Vagina (tissue), 2 donors: ENCODE measurements at places on chromosomes 16 and 17.

DNA sequence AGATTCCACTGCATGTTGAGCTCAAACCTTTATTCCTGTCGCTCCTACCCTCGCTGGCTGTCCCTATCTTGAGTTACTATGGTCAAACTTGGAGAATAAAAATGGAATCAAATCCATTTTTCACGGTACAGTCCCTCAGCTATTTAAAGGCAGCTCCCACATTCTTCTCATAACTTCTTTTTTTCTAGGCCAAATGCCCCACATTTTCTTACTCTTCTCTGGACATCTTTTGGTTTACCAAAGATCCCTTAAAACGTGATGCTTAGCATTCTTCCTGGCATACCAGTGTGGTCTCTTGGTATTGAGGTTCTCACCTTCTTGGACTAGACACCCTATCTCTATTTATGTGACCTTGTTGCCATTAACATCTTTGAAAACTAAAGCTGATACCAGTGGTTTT, 48.3 kb upstream of the MAF start:
- no peaks in the 10 kb centered on the region for H3K36me3 ChIP-seq
- no peaks in the 10 kb centered on the region for H3K27me3 ChIP-seq
- DNase-seq, result no peak
- H3K4me1 ChIP-seq, result peaks cover 39% of the 10 kb centered on the region

GRCh38 chr16:74226338-74226954, 70.2 kb upstream of the PSMD7 start:
- no peak overlapping the region for H3K27ac ChIP-seq
- no peak overlapping the region for H3K4me3 ChIP-seq
- H3K27me3 ChIP-seq, result no peaks in the 10 kb centered on the region
- no peaks in the 10 kb centered on the region for H3K4me1 ChIP-seq

- H3K27ac ChIP-seq, result no peak overlapping the region
- no peaks in the 10 kb centered on the region for H3K27me3 ChIP-seq
- H3K36me3 ChIP-seq, result no peaks in the 10 kb centered on the region
Observed at GRCh38 chr17:76546556-76547182, 6.8 kb downstream of the PRCD start.

GRCh38 chr17:2385240-2386210, 15.3 kb downstream of the MNT start:
- DNase-seq, result no peak
- H3K27ac ChIP-seq, result no peak overlapping the region
- H3K36me3 ChIP-seq, result no peaks in the 10 kb centered on the region
- no peak overlapping the region for H3K4me3 ChIP-seq
- H3K4me1 ChIP-seq, result peaks cover 25% of the 10 kb centered on the region

GRCh38 chr17:78330570-78331224, 29.2 kb downstream of the SOCS3 start:
- H3K4me1 ChIP-seq, result peaks cover 22% of the 10 kb centered on the region
- H3K27me3 ChIP-seq, result no peaks in the 10 kb centered on the region
- H3K27ac ChIP-seq, result no peak overlapping the region
- no peak overlapping the region for H3K4me3 ChIP-seq

DNA sequence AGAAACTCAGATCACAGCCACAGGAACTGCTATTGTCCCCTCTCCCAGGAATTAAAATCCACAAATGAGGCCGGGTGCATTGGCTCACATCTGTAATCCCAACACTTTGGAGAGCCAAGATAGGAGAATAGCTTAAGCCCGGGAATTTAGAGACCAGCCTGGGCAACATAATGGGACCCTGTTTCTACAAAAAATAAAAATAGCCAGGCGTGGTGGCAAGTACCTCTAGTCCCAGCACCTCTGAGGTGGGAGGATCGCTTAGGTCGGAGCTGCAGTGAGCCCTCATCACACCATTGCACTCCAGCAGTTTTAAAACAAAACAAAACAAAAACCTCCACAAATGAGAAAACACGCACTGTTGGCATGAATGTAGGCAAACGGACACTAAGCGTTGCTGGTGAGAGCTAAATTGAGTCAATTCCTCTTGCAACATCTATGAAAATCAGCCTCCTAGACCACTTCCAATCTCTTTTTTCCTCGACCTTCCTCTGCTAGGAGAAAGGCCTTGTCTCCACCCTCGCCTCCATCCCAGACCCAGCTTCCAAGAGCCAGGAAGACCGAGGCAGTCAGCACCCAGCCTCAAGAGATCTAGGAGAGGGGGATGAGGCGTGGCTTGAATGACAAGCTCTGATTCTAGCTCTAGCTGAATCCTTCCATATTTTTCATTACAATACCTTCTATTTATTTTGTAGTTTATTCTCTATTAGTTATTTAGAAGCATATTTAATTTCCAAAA, 14.8 kb downstream of the TLE7 start:
- H3K36me3 ChIP-seq, result no peaks in the 10 kb centered on the region
- H3K27me3 ChIP-seq, result peaks cover 4% of the 10 kb centered on the region
- no peak for DNase-seq

- no peaks in the 10 kb centered on the region for H3K36me3 ChIP-seq
- no peaks in the 10 kb centered on the region for H3K27me3 ChIP-seq
- no peaks in the 10 kb centered on the region for H3K4me1 ChIP-seq
Observed at GRCh38 chr17:41556931-41557330, 14.9 kb downstream of the KRT9 start.

DNA sequence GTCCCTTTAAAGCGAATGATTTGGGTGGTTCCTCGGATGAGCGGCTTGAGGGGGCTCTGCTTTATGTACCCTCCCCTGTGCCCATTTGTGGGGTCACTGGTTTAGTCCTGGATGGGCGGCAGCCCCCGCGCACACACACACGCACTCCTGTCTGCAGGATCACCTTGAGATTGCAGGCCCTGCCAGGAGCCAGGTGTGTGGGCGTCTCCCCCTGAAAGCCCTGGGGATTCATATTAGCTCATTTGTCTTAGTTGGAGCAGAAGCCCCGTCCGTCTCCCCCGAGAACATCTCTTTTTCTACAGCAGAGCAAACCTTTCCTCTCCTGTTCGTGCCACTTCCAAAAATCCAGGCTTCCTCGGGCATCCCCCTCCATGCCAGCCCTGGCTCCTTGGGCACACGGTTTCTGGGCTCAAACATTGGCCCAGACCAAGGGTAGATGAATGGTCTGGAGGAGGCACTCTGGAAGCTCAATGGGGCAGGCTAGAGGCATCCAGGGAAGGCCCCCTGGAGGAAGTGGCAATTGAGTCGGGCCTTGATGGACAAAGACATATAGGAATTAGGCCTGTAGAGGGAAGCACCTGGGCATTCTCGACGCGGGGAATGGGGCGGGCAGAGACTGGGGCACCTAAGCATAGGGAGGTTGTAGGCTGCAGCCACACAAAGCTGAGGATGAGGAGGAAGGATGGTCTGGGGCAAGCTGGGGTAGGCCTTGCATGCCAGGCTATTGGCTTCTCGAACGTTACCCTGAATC, 218.5 kb upstream of the GSE1 start:
- no peaks in the 10 kb centered on the region for H3K27me3 ChIP-seq
- no peaks in the 10 kb centered on the region for H3K36me3 ChIP-seq
- H3K27ac ChIP-seq, result peak overlapping the region; percentile 70

DNA sequence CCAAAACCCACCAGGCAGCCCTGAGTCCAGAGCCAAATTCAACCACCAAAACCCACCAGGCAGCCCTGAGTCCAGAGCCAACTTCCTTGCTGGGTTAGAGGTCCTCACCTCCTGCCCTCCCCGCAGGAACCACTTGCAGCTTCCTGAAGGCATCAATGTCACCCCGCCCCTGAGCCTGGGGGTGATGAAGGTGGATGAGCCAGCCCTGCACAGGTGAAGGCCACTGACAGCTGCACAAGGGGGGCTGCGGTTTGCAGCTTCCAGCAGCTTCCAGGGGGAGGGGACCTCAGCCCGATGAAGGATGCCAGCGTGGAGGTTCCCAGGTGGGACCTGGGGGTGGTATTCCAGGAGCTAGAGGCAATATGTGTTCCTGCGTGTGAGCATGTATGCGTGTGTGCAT, 7.6 kb upstream of the CSNK1D start:
- H3K4me1 ChIP-seq, result peaks cover 39% of the 10 kb centered on the region
- no peak overlapping the region for H3K27ac ChIP-seq
- H3K4me3 ChIP-seq, result no peak overlapping the region
- H3K27me3 ChIP-seq, result no peaks in the 10 kb centered on the region

DNA sequence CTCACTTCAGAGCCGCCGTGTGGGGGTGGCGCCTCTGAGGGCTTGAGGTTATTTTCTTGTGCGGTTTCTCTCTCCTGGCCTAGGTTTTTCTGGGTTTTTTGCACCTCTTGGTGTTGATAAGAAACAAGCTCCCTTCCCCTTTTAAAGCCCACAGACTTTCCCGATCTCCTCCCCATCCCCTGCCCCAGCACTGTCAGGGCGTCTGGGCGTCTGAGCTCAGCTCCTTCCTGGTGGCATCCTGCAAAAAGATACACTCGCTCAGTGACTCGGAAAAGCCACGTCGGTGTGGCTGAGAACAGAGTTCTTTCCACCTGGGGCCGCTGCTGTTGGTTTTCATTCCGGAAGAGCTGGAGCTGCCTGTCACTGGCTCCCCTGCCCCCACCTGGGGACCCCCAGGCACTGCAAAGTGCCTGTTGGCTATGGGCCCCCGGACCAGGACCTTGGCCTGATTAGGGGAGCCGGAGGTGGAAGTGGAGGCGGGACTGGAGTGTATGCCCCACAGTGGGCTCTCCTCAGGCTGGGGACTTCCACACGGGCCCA, 14.5 kb downstream of the BAIAP2 start:
- DNase-seq, result no peak
- H3K27me3 ChIP-seq, result no peaks in the 10 kb centered on the region
- H3K4me3 ChIP-seq, result no peak overlapping the region
- no peaks in the 10 kb centered on the region for H3K36me3 ChIP-seq
- H3K4me1 ChIP-seq, result peaks cover 76% of the 10 kb centered on the region

GRCh38 chr17:78013683-78014467, 55.4 kb downstream of the TNRC6C start:
- DNase-seq, result no peak
- H3K27me3 ChIP-seq, result no peaks in the 10 kb centered on the region
- H3K36me3 ChIP-seq, result no peaks in the 10 kb centered on the region
- no peak overlapping the region for H3K27ac ChIP-seq
- H3K4me3 ChIP-seq, result no peak overlapping the region

DNA sequence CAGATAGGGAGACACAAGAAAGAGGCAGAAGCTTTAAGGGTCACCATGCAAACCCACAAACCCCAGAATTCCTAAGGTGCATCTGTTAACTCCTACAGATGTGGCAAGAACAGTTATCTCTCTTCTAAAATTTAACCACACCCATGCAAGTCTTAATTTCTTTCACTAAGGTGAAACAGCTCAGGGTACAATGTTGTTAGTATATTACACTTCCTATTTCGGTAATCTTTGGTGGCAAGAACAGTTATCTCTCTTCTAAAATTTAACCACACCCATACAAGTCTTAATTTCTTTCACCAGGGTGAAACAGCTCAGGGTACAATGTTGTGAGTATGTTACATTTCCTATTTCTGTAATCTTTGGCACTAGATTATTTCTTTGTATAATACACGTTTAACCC, 6.6 kb downstream of the CCL23 start:
- DNase-seq, result no peak
- H3K27ac ChIP-seq, result no peak overlapping the region
- no peaks in the 10 kb centered on the region for H3K4me1 ChIP-seq
- no peaks in the 10 kb centered on the region for H3K27me3 ChIP-seq
- H3K36me3 ChIP-seq, result no peaks in the 10 kb centered on the region
- no peak overlapping the region for H3K4me3 ChIP-seq

GRCh38 chr16:71808593-71809459, at the start of gene AP1G1:
Gene AP1G1, minus strand, starts transcription at chr16:71808834. Its CDS starts 19,355 bp downstream, at chr16:71789479.
- H3K27me3 ChIP-seq, result no peaks in the 10 kb centered on the region
- peak within 1 kb of the TSS; percentile 99 for H3K27ac ChIP-seq
- no peaks in the 10 kb centered on the region for H3K36me3 ChIP-seq
- DNase-seq, result peak; percentile 96
- peaks cover 42% of the 10 kb centered on the region for H3K4me1 ChIP-seq

DNA sequence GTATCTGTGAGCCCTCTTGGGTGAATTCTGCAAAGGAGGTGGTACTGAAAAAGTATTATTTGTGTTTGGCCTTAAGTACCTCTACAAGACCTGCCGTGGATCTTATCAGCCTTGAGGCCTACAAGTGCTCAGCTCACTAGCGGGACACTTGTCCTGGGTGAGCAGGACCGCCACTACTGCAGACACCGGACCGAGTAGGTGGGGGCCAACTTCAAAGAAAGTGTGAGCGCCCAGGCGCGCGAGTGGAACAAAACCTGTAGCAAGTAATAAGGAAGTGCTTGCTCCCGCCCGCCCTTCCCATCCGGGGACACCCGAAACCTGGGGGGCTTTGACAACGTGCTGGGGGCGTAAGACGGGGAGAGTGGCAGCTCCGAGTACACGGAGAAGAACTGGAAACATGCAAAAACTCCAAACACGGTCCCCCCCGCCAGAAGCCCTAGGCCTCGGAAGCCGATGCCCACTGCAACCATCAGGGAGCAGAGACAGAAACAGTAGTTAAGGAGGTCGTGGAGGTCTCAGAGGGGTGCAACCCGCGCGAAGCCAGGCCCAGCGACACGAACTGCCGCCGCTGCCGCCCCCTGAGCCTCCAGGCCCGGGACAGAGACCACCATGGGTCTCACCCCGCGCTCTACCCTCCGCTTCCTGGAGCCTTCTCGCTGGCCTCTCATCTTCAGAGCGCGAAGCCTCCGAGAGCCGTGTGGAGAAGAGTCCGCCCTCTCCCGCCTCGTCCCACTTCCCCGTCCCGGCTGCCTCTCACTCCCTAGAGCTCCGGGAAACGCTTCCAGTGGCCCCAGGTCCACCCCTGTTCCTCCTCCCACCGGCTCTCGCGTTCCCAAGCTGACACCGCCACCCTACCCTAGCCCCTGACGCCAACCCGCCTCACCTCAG, 537 bp downstream of the CNOT1 start:
- peak overlapping the region; percentile 99 for H3K27ac ChIP-seq
- H3K4me1 ChIP-seq, result peaks cover 41% of the 10 kb centered on the region
- H3K36me3 ChIP-seq, result no peaks in the 10 kb centered on the region
- H3K4me3 ChIP-seq, result peak overlapping the region; percentile 98
- no peak for DNase-seq

GRCh38 chr16:84761448-84762368, 58.1 kb upstream of the CRISPLD2 start:
- no peaks in the 10 kb centered on the region for H3K27me3 ChIP-seq
- H3K4me1 ChIP-seq, result no peaks in the 10 kb centered on the region
- H3K36me3 ChIP-seq, result no peaks in the 10 kb centered on the region
- H3K27ac ChIP-seq, result no peak overlapping the region
- no peak overlapping the region for H3K4me3 ChIP-seq

- H3K36me3 ChIP-seq, result no peaks in the 10 kb centered on the region
- DNase-seq, result no peak
- no peak overlapping the region for H3K4me3 ChIP-seq
- H3K27me3 ChIP-seq, result no peaks in the 10 kb centered on the region
- peaks cover 7% of the 10 kb centered on the region for H3K4me1 ChIP-seq
Observed at GRCh38 chr17:33964344-33964979, 290.6 kb upstream of the CCL2 start.

GRCh38 chr16:82368041-82368440, 198.0 kb upstream of the MPHOSPH6 start:
- no peaks in the 10 kb centered on the region for H3K36me3 ChIP-seq
- H3K27ac ChIP-seq, result no peak overlapping the region
- no peak overlapping the region for H3K4me3 ChIP-seq

- H3K4me1 ChIP-seq, result peaks cover 65% of the 10 kb centered on the region
- no peak overlapping the region for H3K4me3 ChIP-seq
- H3K27me3 ChIP-seq, result no peaks in the 10 kb centered on the region
Observed at GRCh38 chr16:31875928-31876547, 2.4 kb downstream of the ZNF267 start.
